ENCODE measurements at places on chromosomes 16 and 17. TPM values are rescaled to one million over a fixed set of nuclear protein-coding genes. Genes with fewer than 3 reads are reported as not detected.
A peak's percentile ranks its signal among the peaks of the same experiment; 100 is the strongest.

Gene MRPL10
- total RNA-seq: 29.2 TPM

Gene CACNG3
- not detected for total RNA-seq

Gene ITGAD
- total RNA-seq: 0.20 TPM

Gene GCGR
- not detected for total RNA-seq

DNA sequence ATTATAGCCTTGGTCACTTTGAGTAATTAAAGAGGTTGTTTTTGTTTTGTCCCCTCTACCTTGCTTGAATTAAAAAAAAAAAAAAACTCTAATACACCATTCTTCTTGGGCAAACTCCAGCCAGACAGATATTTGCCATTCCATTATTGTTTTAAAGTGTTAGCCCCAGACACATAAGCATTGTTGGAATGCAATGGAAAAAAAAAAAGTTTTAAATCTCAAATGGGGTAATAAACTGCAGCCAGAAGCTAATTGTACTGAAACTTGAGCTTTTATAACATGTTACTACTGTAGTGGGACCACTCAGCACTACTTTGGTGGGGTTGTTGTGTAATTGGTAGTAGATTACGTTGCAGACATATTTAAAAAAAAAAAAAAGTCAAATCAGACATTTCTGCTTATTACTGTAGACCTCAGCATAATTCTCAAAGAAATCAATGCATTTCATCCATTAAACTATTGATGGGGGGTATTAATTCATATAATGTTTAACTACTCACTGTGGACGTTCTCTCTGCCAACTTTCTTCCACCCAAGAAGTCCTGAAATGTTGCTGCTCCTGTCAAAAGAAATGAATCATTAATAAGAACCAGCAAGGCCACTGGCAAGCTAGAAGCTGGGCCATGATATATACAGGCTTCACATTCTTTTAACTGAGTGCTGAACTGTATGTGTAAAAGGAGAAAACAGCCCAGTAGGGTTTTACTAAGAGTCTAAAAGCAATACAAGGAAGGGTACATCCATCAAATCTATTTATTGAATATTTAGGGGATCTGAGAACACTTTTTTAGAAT is 626.6 kb upstream of the SOX9 start:
- no peaks in the 10 kb centered on the region for H3K4me1 ChIP-seq
- no peak overlapping the region for H3K27ac ChIP-seq
- H3K36me3 ChIP-seq: no peaks in the 10 kb centered on the region
- no peak overlapping the region for H3K4me3 ChIP-seq
- DNase-seq: no peak
- H3K27me3 ChIP-seq: no peaks in the 10 kb centered on the region

DNA sequence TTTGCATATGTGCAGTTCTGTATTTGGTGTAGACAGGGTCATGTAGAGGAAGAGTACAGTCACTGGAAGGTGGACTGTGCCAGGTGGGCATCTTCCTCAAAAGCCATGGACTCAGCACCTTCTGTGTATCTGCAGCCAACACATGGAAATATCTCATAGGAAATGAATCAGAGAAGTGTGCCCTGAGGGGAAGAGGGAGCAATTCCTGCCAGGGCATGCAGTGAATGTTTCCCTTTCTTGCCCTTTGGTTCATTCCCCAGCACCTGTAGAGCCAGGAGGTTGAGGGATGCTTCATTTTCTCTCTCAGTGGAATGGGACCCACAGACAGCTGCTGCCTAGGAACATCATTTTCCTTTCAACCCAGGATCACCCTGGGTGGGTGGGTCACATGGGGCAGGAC is 146.1 kb upstream of the HSBP1 start:
- no peaks in the 10 kb centered on the region for H3K4me1 ChIP-seq
- H3K4me3 ChIP-seq: no peak overlapping the region
- no peaks in the 10 kb centered on the region for H3K36me3 ChIP-seq

GRCh38 chr17:12342609-12343435 is 322.1 kb downstream of the MAP2K4 start:
- H3K27ac ChIP-seq: no peak overlapping the region
- no peaks in the 10 kb centered on the region for H3K36me3 ChIP-seq
- no peaks in the 10 kb centered on the region for H3K27me3 ChIP-seq
- no peaks in the 10 kb centered on the region for H3K4me1 ChIP-seq
- no peak for DNase-seq
- H3K4me3 ChIP-seq: no peak overlapping the region

- no peaks in the 10 kb centered on the region for H3K36me3 ChIP-seq
- H3K4me3 ChIP-seq: no peak overlapping the region
- DNase-seq: no peak
- no peaks in the 10 kb centered on the region for H3K4me1 ChIP-seq
- no peaks in the 10 kb centered on the region for H3K27me3 ChIP-seq
- H3K27ac ChIP-seq: no peak overlapping the region
Observed at GRCh38 chr16:87929986-87930385, 6.3 kb downstream of the CA5A start.

DNA sequence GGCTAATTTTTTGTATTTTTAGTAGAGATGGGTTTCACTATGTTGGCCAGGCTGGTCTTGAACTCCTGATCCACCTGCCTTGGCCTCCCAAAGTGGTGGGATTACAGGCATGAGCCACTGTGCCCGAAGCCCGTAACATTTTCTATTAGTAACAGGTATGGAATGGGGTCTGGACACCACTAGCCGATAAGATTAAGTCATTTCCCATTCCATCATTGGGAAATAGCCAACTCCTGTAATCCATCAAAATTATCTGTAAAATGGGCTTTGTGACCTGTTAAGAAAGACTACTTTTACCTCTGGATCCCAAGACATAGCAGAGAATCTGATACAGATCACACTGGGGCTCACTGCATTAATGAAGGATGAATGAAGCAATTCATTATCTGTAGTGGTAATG is 3.9 kb upstream of the LUC7L3 start:
- DNase-seq: no peak
- no peaks in the 10 kb centered on the region for H3K36me3 ChIP-seq
- H3K4me3 ChIP-seq: no peak overlapping the region

DNA sequence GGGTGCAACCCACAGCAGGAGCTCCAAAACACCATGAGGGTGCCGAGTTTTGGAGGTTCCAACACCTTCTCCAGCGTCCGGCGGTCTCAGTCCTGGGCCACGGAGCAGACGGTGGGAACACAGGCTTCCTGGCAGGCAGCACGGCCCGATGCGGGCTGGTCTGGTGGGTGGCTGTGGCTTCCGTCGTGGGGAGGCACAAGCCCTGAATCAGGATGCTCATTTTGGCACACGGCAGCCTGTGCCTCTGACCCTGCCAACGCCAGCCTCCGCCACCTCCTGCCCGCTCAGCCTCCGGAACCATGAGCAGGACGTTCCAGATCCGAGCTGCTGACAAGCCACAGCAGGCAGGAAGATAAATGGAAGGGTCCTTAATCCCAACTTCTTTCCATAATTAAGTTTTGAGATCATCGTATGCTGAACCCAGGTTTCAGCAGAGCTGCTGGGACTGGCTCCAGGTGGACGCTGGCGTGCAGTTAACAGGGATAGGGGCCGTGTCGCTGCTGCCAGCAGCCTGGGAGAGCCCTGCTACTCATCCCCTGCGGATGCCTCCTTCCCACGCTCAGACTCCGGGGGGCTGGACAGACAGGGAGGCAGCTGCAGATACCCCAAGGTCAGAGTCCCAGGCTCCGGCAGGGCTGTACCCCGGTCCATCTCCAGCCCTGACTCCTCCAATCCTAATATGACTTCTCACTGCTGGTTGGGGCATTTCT is 136.6 kb downstream of the ENGASE start:
- no peak for DNase-seq
- no peak overlapping the region for H3K4me3 ChIP-seq
- H3K36me3 ChIP-seq: no peaks in the 10 kb centered on the region
- peaks cover 47% of the 10 kb centered on the region for H3K27me3 ChIP-seq

GRCh38 chr17:51721730-51722129 is 436.8 kb downstream of the CA10 start:
- H3K4me3 ChIP-seq: no peak overlapping the region
- H3K36me3 ChIP-seq: no peaks in the 10 kb centered on the region
- H3K27me3 ChIP-seq: no peaks in the 10 kb centered on the region

- H3K27ac ChIP-seq: no peak within 1 kb of the TSS
- peaks cover 50% of the 10 kb centered on the region for H3K27me3 ChIP-seq
- H3K4me3 ChIP-seq: peak within 1 kb of the TSS; percentile 48
- DNase-seq: peak; percentile 84
Observed at GRCh38 chr16:68644715-68645493, at the start of gene CDH3. Gene CDH3 (plus strand): TSS chr16:68645310. CDS start chr16:68645380, 70 bp downstream.

DNA sequence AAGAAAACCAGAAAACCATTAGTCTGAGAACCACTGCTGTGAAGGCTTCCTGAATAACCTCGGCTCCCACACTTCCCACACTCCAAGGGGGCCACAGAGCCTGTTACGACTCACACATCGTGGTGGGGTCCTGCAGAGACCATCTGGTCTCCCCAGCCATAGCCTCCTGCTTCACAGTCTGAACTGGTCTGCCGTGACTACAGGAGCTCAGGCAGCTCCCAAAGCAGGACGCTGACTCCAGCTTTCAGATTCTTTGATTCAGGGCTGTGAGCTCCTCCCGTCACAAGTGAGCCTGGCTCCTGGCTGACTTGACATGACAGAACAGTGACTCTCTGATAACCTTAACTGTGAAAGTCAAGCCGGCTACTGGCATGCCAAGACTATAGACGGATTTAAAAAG is 37.8 kb downstream of the CYB5D2 start:
- H3K4me1 ChIP-seq: no peaks in the 10 kb centered on the region
- H3K36me3 ChIP-seq: peaks cover 95% of the 10 kb centered on the region
- no peak overlapping the region for H3K27ac ChIP-seq
- no peaks in the 10 kb centered on the region for H3K27me3 ChIP-seq
- peak; percentile 25 for DNase-seq

GRCh38 chr17:28950017-28950751 is 1.1 kb downstream of the PHF12 start:
- no peaks in the 10 kb centered on the region for H3K36me3 ChIP-seq
- H3K4me3 ChIP-seq: peak overlapping the region; percentile 89
- DNase-seq: peak; percentile 81
- H3K27ac ChIP-seq: peak overlapping the region; percentile 95
- no peaks in the 10 kb centered on the region for H3K27me3 ChIP-seq

DNA sequence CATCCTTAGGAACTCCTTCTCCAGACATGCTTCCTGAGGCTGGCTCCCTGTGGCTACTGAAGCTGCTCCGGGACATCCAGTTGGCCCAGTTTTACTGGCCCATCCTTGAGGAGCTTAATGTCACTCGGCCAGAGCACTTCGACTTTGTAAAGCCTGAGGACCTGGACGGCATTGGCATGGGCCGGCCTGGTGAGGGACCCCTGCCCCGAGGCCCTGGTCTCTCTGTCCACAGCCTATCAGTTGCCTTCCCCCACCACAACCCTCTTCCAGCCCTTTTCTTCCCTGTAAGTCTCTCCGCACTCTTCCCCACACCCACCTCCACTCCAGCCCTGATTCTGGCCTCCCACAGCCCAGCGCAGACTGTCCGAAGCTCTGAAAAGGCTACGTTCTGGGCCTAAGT is 2.0 kb downstream of the TNK1 start:
- H3K27me3 ChIP-seq: no peaks in the 10 kb centered on the region
- H3K4me3 ChIP-seq: no peak overlapping the region
- H3K4me1 ChIP-seq: peaks cover 14% of the 10 kb centered on the region
- H3K27ac ChIP-seq: no peak overlapping the region
- H3K36me3 ChIP-seq: no peaks in the 10 kb centered on the region

DNA sequence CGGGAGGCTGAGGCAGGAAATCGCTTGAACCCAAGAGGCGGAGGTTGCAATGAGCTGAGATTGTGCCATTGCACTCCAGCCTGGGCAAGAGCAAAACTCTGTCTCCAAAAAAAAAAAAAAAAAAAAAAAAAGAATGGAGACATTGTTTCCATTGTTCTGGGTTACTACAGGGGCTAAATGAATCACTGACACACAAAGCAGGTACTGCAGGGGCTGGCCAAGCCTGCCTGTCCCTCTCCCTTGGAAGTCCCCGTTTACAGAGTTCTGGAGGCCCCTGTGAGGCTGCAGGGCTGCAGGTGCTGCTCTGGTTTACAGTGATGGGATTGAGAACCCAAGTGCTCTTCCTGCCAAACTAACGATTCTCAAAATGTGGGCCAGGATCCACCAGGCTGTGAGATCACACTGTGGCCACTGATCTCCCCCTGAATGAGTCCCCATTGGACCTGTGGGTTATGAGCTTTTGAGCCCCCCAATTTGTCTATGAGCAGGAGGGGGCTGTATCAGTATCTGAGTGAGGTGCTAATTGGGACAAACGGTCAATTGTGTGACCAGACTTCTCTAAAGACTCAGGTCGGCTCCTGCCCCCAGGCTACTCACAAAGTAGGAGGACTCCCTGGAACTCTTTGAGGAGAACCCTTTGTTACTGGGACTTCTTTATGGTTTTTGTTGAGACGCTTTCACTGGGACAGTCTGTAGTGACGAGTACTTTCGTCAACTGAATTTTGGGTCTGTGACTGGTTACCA is 39.0 kb downstream of the DNAH17 start:
- peaks cover 9% of the 10 kb centered on the region for H3K4me1 ChIP-seq
- no peaks in the 10 kb centered on the region for H3K36me3 ChIP-seq
- DNase-seq: peak; percentile 12
- no peak overlapping the region for H3K27ac ChIP-seq
- no peaks in the 10 kb centered on the region for H3K27me3 ChIP-seq

GRCh38 chr16:75079346-75079926 is 37.1 kb downstream of the LDHD start:
- no peak overlapping the region for H3K4me3 ChIP-seq
- DNase-seq: no peak
- peaks cover 11% of the 10 kb centered on the region for H3K4me1 ChIP-seq

DNA sequence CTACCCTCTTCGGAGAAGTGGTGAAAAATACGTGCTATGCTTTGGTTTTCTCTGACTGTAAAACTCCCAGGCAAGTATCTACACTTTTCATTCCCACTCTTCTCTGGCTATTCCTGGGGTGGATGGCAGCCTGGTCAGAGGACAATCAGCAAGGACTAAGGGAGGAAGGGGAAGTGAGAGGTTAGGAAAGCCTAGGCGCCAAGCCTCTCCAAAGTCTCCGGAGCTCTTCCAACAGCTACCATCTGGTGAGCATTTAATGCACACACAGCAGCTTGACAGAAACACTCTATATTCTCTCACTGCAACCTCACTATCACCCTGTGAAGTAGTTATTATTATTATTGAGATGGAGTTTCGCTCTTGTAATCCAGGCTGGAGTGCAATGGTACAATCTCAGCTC is 65.1 kb downstream of the WSCD1 start:
- H3K27ac ChIP-seq: no peak overlapping the region
- H3K4me1 ChIP-seq: no peaks in the 10 kb centered on the region
- no peak for DNase-seq

- H3K36me3 ChIP-seq: no peaks in the 10 kb centered on the region
- H3K4me3 ChIP-seq: no peak overlapping the region
- no peaks in the 10 kb centered on the region for H3K4me1 ChIP-seq
- DNase-seq: no peak
- H3K27me3 ChIP-seq: no peaks in the 10 kb centered on the region
- no peak overlapping the region for H3K27ac ChIP-seq
Observed at GRCh38 chr17:10266296-10266876, 68.0 kb upstream of the GAS7 start.

- no peak for DNase-seq
- peak overlapping the region; percentile 36 for H3K27ac ChIP-seq
- no peak overlapping the region for H3K4me3 ChIP-seq
- H3K27me3 ChIP-seq: no peaks in the 10 kb centered on the region
- no peaks in the 10 kb centered on the region for H3K4me1 ChIP-seq
Observed at GRCh38 chr16:80806927-80807340, 2.5 kb upstream of the CDYL2 start.
